Mesenteric fat pad (tissue), 1 donor: ENCODE measurements at places on chromosomes 6 and 20.

DNA sequence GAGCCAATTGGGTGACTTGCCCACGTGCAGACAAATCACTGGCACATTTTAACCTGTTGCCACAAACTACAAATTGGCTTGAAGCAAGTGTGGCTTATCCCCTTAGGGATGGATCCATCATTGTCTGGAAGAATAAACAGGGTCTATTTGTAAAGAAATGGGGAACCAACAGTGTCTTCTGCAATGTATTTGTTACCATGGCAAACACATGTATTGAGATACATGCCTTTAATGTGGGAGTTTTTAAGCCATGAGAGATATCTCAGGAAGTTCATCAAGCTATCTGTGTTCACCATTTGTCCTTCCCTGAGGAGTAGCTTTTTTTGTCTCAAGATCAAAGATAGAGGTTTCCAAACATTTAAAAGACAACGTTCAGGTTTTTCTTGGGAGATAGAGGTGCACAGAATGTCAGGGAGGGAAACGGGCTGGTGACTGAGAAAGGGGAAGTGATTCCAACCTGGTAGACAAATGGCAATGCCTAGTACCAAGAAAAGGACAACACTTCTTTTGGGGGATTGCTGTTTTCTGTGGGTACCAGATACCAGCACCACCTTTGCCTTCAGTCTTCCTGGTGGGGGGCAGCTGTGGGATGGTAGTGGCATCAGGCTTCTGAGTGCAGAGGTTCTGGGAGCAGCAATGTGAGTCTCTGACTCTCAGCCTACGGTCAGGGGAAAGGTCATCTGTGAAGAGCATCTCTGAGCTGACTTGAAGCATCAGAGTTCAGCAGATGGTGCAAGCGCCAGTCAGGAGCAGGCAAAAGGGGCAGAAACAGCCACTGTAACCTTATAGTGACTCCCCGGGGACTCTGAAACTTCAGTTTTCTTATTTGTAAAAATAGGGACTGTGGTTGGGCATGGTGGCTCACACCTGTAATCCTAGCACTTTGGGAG, 20.1 kb upstream of the BCAS1 start:
- DNase-seq = no peak

DNA sequence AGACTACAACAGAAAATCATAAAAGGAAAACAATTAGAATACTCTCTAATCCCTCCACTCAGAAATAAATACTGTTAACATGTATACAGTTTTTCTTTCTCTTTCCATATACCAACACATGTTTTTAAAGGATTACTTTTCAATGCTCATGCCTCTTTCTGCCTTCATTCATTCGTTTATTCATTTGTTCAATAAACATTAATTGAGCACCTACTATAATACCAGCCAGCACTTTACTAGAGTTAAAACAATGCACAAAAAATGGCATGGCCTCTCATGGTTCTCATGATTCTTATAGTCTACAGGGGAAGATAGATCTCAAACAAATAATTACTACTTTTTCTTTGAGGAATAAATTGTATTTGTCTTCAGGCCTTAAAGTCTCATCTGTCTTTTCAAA, 70.3 kb upstream of the RIPOR2 start:
- no peak for DNase-seq

DNA sequence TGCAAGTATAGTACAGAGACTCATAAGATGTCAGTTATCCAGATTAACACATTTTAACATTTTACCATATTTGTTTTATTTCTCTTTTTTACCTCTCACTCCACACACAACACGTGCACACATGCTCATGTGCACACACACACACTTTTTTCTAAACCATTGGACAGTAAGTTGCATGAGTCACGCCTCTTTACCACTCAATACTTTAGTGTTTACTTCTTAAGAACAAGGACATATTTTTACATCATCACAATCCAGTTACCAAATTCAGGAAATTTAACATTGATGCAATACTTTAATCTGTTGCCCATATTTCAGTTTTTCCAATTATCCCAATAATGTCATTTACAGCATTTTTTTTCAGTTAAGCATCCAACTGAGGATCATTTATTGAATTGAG, 109.0 kb downstream of the RIN2 start:
- no peak for DNase-seq

DNA sequence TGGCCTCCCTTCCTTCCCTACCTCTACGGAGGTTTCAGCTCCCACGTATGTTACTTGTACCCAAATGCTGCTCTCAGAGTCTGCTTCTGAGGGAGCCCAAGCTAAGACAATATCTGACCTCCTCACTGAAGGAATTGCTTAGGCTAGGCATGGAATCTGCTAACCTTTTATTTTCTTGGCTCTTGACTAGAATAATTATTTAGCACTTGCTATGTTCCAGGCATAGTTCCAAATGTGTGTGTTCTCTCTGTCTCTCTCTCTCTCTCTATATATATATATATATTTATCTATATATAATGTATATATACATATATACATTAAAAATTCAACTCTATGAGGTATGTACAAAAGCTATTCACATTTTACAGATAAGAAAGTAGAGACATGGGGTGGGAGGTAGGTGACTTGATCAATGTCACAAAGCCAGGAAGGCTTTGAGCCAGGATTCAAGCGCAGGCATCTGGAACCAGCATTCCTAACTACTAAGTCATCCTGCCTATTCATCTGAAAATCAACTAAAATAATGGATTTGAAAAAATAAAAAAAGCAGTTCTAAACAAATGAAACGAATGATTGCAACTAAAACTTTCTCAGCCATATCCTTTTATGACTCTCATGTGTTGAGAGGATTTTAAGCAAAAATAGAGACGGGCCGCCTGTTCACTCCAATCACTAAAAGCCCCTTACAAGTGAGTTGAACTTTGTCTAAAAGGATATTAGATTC, 189.7 kb upstream of the JAG1 start:
- no peak for DNase-seq

DNA sequence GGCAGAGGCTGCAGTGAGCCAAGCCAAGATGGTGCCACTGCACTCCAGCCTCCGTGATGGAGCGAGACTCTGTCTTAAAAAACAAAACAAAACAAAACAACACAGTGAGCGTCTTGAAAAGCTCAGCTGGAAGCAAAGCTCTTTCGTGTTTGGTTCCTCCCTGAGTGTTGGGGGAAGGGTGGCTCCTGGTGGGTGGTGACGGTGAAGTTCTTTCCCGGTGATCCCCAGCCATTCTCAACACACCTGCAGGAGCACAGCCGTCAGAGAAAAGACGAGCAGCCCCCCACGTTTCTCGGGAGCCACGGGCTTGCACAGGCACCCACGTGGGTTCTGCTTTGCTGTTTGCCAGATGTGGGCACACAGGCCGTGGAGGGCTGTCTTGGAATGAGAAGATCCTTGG, 3.2 kb downstream of the BHLHE23 start:
- no peak for DNase-seq

GRCh38 chr6:125285936-125286335, 15.8 kb downstream of the HDDC2 start:
- no peak for DNase-seq

- no peak for DNase-seq
Measured at GRCh38 chr6:29491574-29491973, 3.8 kb upstream of the MAS1L start.

- no peak for DNase-seq
Measured at GRCh38 chr6:13761361-13762036, 49.9 kb upstream of the RANBP9 start.

GRCh38 chr6:68746376-68746775, 111.3 kb downstream of the ADGRB3 start:
- DNase-seq = no peak

- DNase-seq = no peak
Measured at GRCh38 chr6:43016943-43017334, 2.9 kb downstream of the KLHDC3 start.

DNA sequence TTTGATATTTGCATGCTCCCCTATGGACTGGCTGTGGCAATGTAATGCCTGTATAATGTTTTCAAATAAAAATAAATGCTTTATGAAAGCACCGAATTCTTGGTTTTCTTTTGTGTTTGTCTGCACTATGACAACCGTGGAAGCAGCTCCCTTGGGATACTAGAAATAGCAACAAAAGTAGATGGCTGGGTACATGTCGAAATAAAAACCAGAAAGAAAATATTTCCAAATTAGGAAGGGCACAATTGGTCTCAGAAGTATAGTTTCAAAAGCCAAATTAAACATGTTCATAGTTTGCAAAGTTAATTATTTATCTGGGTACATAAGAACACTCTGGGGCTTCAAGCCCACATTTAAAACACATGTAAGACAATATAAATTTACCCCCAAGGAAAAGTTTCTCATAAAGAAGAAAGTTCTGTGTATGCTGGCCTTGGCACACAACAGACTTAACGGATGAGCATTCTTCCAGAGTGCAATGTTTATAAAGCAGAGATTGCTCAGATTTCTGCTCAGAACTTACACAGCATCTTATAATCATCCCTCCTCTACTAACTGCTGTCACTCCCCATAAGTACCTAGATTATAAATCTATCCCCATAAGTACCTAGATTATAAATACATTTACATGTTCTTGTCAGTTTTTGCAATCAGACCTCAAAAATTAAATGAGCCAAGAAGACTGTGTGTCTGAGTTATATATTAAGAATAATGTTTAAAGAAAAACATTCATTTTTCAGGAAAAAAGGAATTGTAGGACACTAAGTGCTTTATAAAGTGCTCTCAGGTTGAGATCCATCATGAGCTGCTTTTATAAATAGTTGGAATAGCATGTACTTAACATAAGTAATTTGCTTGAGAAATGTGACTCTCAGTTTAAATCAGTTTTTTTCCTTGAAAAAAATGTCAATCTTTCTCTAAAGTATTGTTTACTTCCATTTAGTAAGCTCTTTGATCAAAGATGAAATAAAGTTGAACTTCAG, 230.2 kb upstream of the PLN start:
- DNase-seq = no peak

GRCh38 chr6:114471450-114471849, 128.6 kb upstream of the HS3ST5 start:
- DNase-seq = no peak

DNA sequence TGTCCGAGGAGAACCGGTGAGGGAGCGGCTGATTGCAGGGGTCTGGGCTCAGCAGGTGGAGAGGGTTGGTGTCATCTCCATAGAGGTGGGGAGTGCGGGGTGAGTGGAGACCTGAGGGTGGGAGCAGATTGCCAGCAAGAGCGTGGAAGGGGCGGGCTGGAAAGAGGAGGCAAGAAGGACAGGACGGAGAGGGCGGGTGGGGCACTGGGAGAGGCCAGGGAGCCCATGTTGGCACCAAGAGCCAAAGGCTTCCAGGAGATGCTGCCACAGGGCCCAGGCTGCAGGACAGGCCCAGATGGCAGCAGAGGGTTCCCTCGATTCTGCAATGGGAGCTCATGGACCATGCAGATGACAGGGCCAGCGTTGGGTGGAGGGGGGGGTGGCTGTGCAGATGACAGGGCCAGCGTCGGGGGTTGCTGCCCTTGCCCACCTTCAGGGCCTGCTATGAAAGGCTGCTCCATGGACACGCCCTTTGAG, 105.4 kb downstream of the TMEM242 start:
- no peak for DNase-seq

DNA sequence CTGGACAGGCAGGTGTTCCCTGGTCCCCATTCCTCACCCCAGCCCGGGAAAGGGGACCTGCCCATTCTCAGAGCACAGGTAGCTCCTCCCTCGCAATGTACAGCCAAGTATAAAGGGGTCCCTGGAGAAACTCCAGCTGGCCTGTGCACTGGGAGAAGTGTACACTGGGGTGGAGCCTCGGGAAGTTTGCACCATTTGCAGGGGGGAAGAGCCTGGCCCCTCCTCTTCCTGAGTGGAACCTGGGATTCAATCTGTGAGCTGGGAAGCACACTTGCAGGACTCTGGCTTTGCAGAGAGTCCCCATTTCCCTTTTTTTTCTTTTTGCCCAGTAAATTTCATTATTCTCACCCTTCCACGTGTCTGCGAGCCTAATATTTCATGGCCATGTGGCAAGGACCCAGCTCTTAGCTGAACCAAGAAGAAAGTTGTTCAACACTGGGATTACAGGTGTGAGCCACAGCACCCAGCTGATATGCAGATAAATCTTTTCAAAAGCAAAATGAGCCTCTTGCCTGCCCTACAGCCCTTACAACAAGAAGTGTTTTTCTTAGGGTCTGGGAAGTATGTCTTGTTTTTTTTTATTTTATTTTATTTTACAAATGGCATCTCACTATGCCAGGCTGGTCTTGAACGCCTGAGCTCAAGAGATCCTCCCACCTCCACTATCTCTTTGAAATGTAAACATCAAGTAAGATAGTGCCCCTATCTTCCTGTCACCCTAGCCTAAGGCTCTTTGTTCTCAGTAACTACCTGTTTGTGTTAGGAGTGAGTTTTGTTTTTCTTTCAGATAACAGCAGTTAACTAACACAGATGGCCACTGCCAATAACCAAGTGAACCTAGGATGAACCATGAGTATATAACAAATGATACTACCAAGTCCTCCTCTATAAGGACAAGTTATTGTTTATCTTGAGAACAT, 9.3 kb upstream of the RNGTT start:
- no peak for DNase-seq

DNA sequence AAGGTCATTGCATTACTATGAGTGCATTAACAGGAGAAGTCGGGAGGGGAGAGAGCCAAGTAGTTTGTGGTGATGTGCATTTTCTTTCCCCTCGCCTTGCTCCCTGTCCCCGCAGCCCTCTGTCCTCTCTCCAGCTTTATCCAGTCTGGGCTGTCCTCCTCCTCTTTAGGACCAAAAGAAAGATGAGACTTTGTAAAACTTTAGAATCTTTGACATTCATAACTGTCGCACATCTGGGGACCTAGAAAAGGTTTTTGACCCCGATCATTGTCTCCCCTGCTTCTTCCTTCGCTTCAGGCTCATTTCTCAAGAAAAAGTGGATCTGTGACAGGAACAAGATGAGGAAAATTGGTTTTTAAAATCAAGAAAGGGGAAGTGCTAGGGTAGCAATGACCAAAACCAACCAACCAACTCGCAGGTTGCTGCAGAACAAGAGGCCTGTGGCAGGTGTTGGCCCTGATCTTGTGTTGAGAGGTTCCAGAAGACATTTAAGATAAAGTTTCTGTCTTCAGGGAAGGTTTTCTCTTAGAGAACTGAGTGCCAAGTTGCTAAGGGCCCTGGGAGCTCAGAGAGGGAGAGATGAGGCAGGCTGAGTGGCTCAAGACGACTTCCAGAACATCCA, 17.6 kb downstream of the SYTL3 start:
- no peak for DNase-seq

- no peak for DNase-seq
Measured at GRCh38 chr6:28224131-28225055, 682 bp upstream of the ZSCAN9 start.

GRCh38 chr6:90650041-90650940, 63.4 kb upstream of the MAP3K7 start:
- DNase-seq = no peak
